Lung (tissue), 17 donors: ENCODE measurements at places on chromosomes 7 and 10.

DNA sequence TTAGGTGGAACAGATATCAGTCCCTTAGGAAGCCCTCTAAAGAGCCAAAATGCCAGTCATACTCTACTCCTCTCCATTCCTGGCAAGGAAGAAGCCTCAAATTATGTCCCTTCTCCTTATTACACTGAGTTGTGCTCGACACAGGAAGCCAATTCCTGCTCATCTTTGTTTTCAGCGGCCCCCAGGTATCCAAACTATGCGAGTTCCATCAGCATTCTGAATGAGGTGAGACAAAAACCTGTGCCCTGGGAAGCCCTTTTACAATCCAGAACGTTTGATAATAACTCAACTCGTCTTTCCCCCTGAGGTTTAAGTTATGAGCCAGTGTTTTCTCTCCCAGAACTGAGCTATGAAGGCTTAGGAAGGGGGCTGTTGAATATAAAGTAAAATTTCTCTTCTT is 580.5 kb downstream of the NXPH1 start:
- DNase-seq = no peak

DNA sequence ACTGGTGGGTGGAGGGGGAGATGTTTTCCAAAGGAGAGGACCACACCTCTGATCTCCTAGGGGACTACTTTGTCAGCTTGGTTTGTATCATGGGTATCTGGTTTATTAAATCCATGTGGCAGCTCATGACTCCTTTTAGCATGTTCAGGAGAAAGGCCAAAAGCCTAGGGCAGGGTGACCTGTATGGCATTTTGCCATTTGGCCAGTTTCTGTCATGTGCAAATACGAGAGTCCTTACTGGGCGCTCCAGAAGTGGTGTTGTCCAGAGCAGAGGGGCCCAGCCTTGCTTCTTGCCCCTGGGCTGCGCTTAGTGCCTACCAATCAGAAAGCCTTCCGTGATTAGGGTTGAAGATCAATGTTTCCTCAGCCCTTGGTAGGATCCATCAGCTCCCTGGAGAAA is 31.0 kb downstream of the ADRA2A start:
- no peak for DNase-seq

GRCh38 chr10:47206449-47207280 is 93.3 kb upstream of the GDF10 start:
- DNase-seq = no peak

GRCh38 chr10:35696392-35697287 is 54.5 kb upstream of the FZD8 start:
- DNase-seq = no peak

GRCh38 chr7:44216019-44216418 is 15.2 kb downstream of the YKT6 start:
- no peak for DNase-seq
